Activated CD4-positive, alpha-beta T cell treated with anti-CD3 and anti-CD28 coated beads, Interleukin-10, Interleukin-2, amounts not matched to agents 100 ng/mL and 50 ng/mL, durations not matched to agents 16 hours and 8 hours (primary cell): ENCODE measurements at places on chromosomes 5 and 9.

DNA sequence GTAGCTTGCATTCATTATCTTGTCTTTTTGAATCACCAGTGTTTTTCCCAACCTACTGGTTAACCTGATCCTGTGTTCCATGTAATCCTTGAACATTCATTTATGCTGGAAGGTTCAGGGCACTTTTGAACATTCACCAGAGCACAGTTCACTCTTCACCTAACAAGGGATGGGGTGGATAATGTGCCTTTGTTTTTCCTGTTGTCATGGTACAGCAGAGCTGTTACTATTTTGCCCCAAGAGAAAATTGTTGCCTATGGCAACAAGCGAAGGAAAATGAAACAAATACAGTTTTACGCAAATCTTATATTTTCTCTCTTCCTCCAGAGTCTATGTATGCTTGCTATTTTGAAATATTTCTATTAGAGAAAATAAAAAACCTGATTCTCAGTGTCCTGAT lies 60.3 kb upstream of the RIOK2 start:
- DNase-seq = no peak

GRCh38 chr5:134100283-134101091 lies 14.0 kb upstream of the TCF7 start:
- DNase-seq = peak; percentile 93

DNA sequence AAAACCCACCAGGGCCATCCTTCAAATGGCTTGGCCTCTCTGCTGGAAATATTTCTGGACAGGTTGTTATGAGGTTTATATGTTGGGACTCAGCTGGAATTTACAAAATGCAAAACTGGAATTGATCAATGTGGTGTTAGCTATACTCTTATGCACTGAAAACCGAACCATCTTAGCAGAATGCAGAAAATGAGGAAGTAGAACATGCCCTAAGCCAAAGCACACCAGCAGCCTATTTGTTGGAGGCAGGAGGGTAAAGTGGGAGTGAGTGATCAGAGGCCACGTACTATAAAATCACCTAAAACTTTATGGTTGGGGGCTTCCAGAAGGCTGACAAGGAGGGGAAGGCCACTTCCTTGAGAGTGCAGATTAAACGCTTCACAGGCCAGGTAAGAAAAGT lies 63.6 kb upstream of the C5orf63 start:
- DNase-seq = no peak

- DNase-seq = no peak
Observed at GRCh38 chr5:6143523-6143922, 234.8 kb downstream of the MED10 start.

DNA sequence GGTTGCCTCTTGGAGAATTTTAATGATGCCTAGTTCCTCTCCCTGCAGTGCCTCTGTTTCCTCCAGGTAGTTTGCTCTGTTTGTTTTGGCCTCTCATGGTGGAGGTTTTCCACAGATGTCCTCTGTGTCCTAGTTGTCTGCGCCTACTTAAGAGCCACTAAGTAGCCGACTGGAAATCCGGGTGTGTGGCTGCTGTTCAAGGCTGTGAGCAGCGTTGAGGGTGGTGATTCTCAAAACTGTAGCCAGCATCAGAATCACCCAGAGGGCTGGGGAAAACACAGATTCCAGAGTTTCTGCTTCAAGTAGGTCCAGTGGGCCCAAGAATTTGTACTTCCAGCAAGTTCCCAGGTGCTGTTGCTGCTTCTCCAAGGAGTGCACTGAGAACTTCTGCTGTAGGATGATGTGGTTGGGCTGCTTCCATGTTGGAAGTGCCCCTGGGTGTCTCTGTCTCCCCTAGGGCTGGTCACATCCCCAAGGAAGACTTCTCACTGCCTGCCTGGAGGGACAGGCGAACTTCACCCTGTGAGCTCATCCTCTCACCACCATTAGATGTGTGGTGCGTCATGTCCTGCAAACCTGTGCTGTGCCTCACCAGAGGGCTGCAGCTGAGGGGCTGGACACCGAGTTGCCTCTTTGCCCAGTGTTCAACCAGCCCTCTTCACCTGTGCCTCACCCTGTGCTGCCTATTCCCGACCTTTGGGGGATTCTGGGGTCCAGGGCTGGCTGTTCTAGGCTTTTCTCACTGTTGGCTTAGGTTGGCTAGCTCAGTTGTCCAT lies 34.8 kb downstream of the SECISBP2 start:
- no peak for DNase-seq

DNA sequence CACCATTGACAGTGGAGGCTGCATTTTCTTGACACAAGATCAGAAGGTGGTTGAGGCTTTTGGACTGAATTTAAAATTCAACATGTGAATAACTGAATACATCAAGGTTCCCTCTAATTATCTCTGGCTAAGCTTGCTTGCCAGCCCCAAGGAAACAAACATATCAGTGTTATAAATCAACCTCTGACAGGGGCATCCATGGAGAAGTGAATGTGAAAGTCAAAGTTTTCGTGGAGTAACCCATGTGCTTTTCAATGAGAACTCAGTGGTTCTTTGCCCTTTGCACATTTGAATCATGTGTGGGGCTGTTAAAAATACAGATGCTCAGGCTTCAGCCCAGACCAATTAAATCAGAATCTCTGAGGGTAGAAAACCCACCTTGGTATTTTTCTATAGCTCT lies 128.9 kb downstream of the LRRC70 start:
- no peak for DNase-seq

- DNase-seq = no peak
Observed at GRCh38 chr9:109599711-109600110, 101.6 kb upstream of the PTPN3 start.

DNA sequence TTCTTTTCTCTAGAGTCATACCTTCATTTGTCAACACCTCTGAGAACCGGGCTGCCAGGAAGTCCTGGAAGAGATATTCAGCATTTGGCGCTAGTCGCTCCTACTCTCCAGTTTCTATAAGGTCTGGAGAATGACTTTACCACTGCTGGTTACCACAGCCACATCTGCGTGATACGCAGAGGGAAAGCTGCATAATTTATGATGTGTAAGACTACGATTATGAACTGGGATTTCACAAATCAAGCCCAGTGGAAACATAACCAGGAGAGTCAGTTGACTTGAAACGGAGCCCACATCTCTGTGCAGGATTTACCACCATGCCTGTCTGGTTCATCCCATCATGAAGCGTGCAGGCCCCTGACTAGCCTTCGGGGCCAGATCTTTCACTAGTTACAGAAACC lies 72.6 kb downstream of the FGF1 start:
- no peak for DNase-seq

DNA sequence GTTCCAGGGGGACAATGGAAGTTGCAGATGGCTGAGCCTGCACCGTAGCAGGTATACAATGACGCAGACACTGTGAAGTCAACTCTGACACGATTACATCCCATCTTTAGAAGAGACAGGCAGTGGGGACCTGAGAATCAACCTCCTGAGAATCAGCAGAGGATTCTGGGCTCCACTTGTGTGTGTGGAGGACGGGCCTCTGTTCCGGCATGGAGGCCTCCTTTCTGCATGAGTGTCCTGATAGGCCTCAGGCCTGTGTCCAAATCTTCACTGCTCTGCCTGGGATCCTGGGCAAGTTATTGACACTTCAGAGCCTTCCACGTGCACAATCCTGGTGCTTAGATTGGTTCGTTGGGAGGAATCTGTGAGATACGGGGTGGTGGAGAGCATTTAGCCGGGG lies 151.2 kb upstream of the COL5A1 start:
- no peak for DNase-seq

- DNase-seq = no peak
Observed at GRCh38 chr5:93584596-93585040, 1.6 kb downstream of the NR2F1 start.

DNA sequence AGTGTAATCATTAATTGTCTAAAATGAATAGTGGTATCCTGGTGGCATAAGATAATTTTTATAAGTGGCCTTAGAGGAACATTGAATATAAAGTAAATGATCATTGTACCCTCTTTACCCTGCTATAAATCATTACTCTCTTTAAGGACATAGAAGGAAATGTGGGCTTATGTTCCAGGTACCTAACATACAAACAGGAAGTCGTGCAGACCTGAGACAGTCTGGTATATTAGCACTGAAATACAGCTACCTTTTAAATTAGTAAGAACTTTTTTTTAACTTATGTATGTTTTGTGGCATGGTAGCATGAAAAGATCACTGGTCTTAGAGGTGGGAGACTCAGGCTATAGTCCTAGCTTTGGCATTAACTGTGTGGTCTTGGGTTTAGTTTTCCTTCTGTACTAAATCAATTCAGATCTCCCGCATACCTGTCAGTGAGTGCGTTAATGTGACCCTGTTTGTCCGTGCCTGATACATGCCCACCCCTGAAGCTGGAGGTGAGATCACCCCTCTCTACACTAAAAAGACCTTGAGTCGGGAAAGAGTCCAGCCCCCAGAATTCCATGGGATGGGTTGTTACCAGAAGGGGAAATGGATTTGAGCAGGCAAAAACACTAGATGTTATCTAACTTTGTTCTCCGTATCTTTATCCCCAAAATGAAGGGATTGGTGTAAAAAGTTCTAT lies 59.4 kb upstream of the ERBIN start:
- no peak for DNase-seq

- no peak for DNase-seq
Observed at GRCh38 chr9:16328349-16328748, 542.1 kb downstream of the BNC2 start.

DNA sequence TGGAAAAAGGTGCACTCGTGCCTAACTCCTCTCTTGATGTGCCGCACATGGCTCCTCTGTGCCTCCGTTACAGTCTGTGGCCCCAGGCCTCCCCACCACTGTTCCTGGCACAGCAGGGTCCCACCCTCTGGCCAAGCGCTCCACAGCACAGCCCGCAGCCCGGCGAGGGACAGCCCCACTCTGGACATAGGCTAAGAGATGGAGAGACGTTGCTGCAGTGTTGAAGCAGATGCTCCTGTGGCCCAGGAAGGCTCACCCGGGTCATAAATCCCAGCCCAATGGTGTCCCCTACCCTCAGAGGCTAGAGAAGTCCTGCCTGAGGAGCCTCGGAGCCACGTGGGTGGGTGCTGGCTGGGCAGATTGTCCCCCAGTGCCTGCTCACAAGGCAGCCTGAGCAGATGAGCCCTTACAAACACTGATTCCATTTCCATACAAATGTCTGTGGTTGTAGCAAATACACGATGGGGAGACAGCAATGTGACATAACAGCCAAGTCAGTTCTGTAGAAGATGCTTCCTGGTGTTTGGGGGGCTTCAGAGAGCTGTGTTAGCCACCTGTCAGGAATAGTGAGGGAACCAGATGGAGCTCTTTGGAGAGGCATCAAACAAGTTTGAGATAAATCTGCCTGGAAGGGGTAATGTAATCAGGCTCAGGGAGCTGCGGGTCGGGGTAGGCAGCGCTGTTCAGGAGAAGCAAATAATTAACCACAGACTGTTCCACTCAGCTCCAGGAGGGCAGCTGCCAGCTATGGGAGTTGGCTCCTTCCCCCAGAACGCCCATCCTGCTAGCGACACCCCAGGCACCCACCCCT lies 41.7 kb downstream of the C5orf15 start:
- no peak for DNase-seq

- no peak for DNase-seq
Observed at GRCh38 chr9:126916909-126917308, 2.3 kb downstream of the RALGPS1 start.
